ENCODE measurements at places on chromosomes 3 and 15. TPM values are rescaled to one million over a fixed set of nuclear protein-coding genes. Genes with fewer than 3 reads are reported as not detected.

The GP9 gene
- not detected for total RNA-seq

The AADACL2 gene
- total RNA-seq, result not detected

The GNAI2 gene
- total RNA-seq, result 155 TPM

The C3orf20 gene
- total RNA-seq, result 0.09 TPM

The LIPC gene
- total RNA-seq, result not detected

The BFSP2 gene
- not detected for total RNA-seq

The MKRN3 gene
- total RNA-seq, result 0.22 TPM

The ISL2 gene
- 1.2 TPM for total RNA-seq

The SPTSSB gene
- 0.74 TPM for total RNA-seq

The GPR176 gene
- total RNA-seq, result 3.8 TPM

The ABHD17C gene
- 17.0 TPM for total RNA-seq

The RAB6B gene
- 12.8 TPM for total RNA-seq

The SLC22A13 gene
- 0.85 TPM for total RNA-seq
